Tibial nerve (tissue), 4 donors: ENCODE measurements at places on chromosomes 5 and 9. TPM values are rescaled to one million over a fixed set of nuclear protein-coding genes. Genes with fewer than 3 reads are reported as not detected.
A peak's percentile ranks its signal among the peaks of the same experiment; 100 is the strongest.

DNA sequence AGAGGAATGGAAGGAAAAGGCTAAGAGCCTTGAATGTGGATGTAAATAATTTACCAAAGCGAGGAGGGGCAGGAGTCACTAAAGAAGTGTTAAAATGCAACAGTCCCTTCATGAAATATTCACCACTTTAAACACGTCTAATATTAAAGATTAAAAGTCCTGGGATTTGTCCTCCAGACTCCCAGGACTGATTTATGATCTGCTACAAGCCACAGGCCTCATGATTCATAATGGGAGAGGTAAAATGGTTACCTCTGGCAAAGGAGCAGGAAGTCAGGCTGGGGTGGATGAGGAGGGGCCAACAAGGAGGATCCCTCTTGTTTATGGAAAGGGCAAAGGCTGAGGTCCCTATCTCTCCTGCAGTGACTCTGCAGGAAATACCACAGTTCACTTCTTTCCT, 292.4 kb downstream of the TRIM32 start:
- no peak for DNase-seq

Gene LRRTM2
- total RNA-seq = 3.7 TPM

- DNase-seq = no peak
These were observed 54.0 kb downstream of the PLPP1 start for GRCh38 chr5:55480781-55481180.

GRCh38 chr9:87530716-87531115, 33.0 kb downstream of the DAPK1 start:
- no peak for DNase-seq

Gene SPOUT1
- 36.9 TPM for total RNA-seq

Gene CKMT2
- total RNA-seq = 2.0 TPM

GRCh38 chr5:9104571-9105339, 441.1 kb downstream of the SEMA5A start:
- no peak for DNase-seq

DNA sequence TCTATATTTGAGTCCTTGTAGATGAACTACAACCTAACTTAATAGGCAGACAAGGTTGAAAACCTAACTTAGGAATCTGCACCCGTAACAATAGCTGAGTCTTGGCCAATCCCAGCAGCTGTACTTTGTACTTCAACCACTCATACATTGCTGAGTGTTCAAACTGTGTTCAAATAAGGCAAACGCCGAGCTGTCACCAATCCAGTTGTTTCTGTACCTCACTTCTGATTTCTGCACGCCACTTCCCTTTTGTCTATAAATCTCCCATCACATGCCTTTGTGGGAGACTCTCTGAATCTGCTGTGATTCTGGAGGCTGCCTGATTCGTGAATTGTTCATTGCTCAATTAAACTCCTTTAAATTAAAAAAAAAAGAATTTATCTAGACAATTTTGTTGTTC, 167.8 kb upstream of the TUT7 start:
- DNase-seq = no peak

GRCh38 chr9:86983620-86984259, 36.4 kb upstream of the GAS1 start:
- peak; percentile 20 for DNase-seq

DNA sequence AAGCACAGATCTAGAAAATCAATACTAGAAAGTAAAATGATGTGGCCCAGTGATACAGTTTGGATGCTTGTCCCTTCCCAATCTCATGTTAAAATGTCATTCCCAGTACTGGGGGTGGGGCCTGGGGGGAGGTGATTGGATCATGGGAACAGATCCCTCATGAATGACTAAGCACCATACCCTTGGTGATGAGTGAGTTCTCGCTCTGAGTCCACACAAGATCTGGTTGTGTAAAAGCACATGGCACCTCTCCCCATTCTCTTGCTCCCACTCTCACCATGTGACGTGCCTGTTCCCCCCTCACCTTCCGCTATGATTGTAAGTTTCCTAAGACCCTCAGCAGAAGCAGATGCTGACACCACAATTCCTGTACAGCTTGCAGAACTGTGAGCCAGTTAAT, 234.2 kb upstream of the CDH6 start:
- DNase-seq = no peak

- DNase-seq = no peak
These were observed 101.0 kb upstream of the GABRG2 start for GRCh38 chr5:161966564-161966963.

Gene PCDH1
- total RNA-seq = 47.2 TPM

Gene OTP
- total RNA-seq = not detected

Gene ANKRD34B
- total RNA-seq = not detected

GRCh38 chr5:367358-368130, 46.0 kb downstream of the AHRR start:
- DNase-seq = peak; percentile 1

Gene GPRIN1
- not detected for total RNA-seq

DNA sequence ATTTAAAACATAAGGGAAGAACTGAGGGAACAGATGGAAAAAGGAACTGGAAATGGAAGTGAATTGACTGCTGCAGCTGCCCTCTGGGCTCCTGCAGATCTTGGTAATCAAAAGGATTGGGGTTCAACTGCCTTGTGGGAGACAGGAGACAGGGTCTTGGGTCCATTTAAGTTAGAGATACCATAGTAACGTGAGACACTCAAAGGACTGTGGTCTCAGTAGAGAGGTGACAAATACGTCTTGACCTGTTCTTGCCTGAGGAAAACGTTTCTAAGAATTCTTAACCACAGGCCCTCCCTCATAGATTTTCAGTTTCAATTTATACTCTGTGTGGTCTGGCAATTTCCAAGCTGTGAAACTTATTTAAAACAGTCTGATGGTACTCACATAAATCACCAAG, 100.8 kb upstream of the DHFR start:
- no peak for DNase-seq

GRCh38 chr9:134227451-134228411, 63.4 kb upstream of the RNU6ATAC start:
- no peak for DNase-seq

DNA sequence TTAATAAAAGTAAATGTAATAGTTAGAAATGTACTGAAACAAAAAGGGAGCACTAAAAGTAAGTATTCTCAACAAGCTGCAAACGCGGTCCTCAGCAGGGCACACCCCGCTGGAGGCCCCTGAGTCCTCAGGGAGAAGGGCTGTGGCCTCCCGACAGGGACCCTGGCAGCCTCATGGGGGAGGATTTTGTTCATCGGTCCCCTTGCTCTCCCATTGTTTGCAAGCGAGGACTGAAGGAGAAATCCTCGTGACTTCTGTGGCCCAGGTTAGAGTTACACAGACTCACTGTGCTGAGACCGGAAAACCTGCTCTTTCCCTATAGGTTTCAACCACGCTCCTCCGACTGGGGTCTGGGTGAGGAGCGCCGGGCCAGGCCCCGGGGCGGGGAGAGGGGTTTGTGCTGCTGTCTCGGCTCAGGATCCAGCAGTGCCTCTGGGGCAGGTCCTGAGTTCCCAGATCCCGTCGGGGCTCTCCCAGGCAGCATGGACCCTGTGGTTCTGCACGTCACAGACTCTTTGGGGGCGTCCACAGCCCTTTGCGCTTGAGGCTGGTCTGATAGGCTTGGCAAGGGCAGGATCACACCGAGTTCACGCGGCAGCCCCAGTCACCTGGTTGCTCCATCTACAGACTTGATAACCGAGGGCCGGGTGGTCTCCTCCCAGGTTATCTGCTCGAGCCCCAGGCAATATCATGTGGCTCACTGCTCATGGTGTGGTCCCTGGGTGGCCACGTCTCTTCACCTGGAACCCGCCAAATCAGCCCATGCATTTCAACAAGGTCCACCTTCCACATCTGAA, 38.8 kb downstream of the MRPL36 start:
- no peak for DNase-seq

Gene PCDHGB2
- 11.4 TPM for total RNA-seq

Gene C5
- total RNA-seq = 21.1 TPM
